ENCODE measurements at places on chromosomes 3 and 15. TPM values are rescaled to one million over a fixed set of nuclear protein-coding genes. Genes with fewer than 3 reads are reported as not detected.

DNA sequence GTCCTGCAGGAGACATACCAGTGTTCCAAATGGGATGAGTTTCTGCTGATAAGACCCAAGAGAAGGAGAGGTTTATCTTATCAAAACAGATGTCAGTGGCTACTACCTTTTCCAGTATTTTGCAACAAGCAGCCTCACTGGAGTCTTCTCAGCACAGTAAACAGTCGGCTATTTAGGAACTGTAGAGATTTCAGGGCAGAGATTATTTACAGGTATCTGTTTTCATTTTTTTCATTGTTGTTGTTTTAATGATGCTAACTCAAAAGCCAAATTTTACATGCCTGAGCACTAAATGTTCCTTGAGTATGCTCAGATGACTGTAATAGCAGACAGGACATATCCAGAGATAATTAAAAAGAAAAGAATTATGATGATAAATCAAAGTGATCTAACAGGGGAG lies 252.1 kb downstream of the EPHA6 start:
- no peak for DNase-seq

DNA sequence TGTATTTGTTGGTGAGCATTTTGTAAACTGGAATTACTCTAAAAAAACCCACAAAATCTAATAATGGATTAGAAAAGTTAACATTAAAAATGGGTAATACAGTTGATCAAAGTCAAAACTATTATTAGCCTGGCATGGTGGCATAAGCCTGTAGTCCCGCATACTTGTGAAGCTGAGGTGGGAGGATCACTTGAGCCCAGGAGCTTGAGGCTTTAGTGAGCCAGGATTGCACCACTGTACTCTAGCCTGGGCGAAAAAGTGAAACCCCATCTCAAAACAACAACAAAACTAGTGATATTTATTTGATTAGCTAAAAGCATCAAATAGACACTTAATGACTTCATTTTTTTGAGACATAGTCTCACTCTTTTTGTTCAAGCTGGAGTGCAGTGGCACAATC lies 3.6 kb downstream of the SNX1 start:
- DNase-seq, result no peak

- no peak for DNase-seq
These were observed 856.4 kb upstream of the ALCAM start for GRCh38 chr3:104510131-104510849.

GRCh38 chr3:180492047-180492446 lies 109.9 kb upstream of the TTC14 start:
- no peak for DNase-seq

Gene PDE12
- total RNA-seq, result 12.9 TPM
